CD14-positive monocyte (primary cell): ENCODE measurements at places on chromosomes 2 and 18. TPM values are rescaled to one million over a fixed set of nuclear protein-coding genes. Genes with fewer than 3 reads are reported as not detected.

DNA sequence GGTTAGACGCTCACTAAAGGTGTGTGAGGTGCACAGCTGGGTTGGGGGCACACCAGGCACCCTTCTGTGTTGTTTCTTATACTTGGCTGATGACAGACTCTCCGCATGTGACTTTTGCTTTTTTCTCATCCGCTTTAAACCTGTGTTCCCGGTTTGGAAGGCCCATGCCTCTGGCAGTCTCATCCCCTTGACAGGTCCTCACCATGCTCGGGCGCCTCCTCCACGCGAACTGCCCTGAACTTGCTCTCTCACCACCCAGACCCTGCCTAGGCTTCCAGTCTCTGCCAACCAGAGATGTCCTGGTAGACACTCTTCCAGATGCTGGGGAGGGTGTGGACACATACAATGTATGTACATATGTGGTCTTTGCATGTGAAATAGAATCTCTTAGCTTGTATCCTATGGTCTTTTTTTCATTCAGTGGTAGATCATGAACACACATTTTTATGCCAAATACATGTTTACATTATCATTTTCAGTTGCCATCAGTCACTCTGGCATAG, 79.8 kb downstream of the LIMS1 start:
- peak overlapping the region; percentile 27 for H3K27ac ChIP-seq
- no peak for DNase-seq
- H3K4me1 ChIP-seq: peaks cover 11% of the 10 kb centered on the region

DNA sequence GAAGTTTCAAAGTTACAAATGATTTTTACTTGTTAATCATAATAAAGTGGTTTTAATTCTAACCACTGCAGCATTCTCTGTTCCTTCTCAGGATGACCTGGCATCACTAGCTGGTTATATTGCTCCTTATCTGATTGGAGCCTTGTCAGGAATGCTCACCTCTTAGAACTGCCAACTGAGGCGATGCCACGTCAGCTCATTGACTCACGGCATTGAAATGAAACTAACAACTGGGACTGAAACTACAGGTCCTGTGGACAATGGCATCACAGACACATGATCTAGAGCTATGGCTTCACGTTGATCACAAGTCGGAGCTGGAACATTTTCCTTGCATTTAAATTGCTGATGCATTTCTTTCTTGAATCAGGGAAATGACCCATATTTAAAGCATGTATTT, 54.9 kb upstream of the MAP2 start:
- no peak overlapping the region for H3K4me3 ChIP-seq
- H3K36me3 ChIP-seq: no peaks in the 10 kb centered on the region
- no peak overlapping the region for H3K27ac ChIP-seq
- H3K4me1 ChIP-seq: no peaks in the 10 kb centered on the region

DNA sequence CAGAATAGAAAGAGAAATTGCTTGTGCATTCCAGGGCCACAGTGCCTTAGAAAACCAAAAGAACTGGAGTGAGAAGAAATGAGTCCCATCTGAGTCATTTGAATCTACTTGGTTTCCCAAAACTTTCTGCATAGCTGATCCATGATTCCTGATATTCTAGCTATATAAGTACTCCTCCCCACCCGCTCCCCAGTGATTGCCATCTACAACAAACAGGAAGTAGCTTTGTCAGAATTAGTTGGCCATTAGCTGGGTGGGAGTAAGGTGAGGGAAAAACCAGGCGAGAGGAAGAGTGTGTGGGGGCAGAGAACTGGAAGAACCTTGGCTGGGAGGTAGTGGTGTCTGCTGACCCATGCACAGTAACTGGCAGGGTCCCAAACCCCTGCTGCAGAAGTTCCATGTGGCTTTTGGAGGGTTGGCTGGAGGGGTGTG, 122.1 kb downstream of the ACAA2 start:
- H3K4me3 ChIP-seq: no peak overlapping the region
- no peaks in the 10 kb centered on the region for H3K27me3 ChIP-seq
- H3K4me1 ChIP-seq: no peaks in the 10 kb centered on the region
- DNase-seq: no peak

NOSTRIN gene
- polyA plus RNA-seq: not detected
